T-helper 2 cell (primary cell): ENCODE measurements at places on chromosomes 6 and 20.

DNA sequence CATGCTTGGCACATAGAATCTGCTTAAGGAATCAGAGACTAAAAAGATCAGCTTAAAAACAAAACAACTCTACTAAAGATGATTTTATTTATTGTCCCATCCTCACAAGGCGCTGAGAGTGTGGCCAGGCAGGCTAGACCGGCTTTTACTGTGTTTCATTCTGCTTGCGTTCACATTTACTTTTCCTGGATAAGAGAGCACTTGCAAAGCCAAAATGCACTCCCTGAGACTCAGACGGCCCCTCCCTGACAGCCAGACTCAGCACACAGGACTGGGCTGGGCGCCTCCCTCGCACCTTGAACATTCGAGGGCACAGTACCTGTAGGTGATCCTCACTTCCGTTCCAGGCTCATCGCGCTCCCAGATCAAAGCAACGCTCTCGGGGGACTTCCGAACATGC is 10.2 kb downstream of the ACSS1 start:
- no peak for DNase-seq

GRCh38 chr20:34907616-34908469 is 31.4 kb downstream of the ACSS2 start:
- no peak for DNase-seq

- no peak for DNase-seq
Measured at GRCh38 chr6:45606831-45607400, 229.2 kb upstream of the SUPT3H start.

DNA sequence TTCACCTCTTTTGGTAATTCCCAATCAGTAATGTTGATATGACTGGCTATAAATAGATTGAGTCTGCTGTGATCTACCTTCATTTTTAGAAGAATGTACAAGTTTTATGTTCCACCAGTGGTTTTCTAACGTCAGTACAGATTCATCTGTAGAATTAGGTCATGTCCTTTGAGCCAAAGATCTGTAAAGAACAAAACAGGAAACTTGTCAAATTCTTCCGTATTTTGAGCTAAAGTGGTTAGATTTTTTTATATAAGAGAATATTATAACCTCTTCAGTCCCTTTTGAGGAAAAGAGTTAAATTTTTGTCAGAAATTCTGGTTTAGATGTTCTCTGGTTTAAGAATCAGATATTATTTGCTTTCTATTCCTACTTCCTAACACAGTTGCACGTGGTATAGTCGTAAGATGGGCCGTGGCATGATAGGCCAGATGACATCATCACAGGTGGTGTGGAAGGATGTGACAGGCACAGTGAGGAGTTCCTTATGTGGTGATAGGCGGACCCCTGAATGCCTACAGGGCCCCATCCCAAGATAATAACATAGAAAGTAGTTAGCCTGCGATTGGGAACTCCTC is 62.3 kb downstream of the SNX9 start:
- DNase-seq: no peak

DNA sequence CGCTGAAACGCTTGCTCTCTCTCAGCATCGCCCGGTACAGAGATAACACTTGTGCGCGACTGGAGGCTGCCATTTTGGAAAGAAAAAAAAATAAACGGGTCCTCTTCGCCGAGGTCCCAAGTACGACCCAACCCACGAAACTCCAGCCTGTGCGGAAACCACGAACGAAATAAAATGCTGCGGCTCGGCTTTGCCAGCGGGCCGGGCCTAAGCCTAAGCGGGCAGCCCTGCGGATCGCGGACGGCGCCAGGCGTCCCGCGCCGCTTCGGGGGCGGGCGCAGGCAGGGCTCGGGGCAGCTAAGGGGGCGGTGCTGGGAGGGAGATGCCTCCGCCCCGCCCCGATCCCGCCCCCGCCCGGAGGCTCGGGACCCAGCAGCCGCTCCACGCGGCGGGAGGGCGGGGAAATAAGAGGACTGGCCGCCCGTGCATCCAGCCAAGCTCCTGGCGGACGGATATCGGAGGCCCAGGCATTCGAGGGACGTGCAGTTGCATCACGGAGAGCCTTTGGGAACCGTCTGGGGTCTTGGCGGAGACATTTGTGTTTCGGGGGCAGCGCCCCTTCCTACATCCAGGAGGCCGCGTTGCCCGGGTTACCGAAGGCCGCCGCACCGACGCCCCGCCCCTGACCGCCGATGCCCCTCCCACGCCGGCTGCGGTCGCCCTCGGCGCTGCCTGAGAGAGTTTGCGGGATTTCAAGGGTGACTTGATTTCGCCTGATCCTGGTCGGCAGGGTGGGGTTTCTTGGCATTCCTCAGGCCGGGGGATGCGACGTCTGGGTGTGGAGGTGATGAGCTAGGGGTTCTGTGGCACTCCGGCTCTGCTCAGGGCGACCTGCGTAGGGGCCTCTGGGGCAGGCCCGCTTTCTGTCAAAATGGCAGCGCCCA is at the start of the genes FARS2 and LYRM4:
TSS of gene FARS2 (plus strand) at position 853 of the 884 bp plus-strand sequence.
TSS of gene LYRM4 (minus strand) at position 290 of the 884 bp plus-strand sequence. CDS start at position 73, 217 bp downstream.
- peak; percentile 92 for DNase-seq
